Stimulated activated naive CD4-positive, alpha-beta T cell treated with Interleukin-2 at 50 U/mL for 16 hours (primary cell): ENCODE measurements at places on chromosomes 1 and 21.

GRCh38 chr1:200282497-200283122 is 127.2 kb downstream of the ZNF281 start:
- no peak for DNase-seq

GRCh38 chr1:17101261-17101660 is 18.0 kb downstream of the PADI2 start:
- DNase-seq, result no peak

GRCh38 chr1:43530483-43531106 is at the start of gene PTPRF:
TSS of gene PTPRF (plus strand) at chr1:43530883. CDS start at chr1:43545076, 14,193 bp downstream.
- no peak for DNase-seq

DNA sequence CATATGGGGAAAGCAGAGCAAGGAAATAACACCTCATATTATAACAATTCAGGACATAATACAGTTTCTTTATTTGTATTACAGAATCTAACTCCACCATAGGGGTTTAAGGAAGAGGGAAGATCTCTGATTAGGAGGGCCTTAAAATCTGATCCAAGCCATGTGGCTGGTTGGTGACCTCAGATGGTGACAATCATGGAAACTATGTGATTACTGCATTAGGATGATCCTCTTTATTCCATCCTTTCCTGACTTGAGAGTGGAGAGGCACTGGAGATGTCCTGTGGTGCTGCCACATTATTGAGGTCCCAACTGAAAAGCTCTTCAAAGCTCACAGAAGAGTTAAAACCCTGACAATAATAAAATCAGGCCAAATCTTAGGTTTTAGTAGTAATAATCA is 168.1 kb upstream of the BEND5 start:
- no peak for DNase-seq

GRCh38 chr1:236000781-236001180 is 64.1 kb downstream of the NID1 start:
- DNase-seq, result no peak

- DNase-seq, result no peak
These were observed 51.3 kb upstream of the PRELP start for GRCh38 chr1:203424285-203424684.

GRCh38 chr1:225823811-225824261 is 13.9 kb downstream of the EPHX1 start:
- DNase-seq, result no peak

DNA sequence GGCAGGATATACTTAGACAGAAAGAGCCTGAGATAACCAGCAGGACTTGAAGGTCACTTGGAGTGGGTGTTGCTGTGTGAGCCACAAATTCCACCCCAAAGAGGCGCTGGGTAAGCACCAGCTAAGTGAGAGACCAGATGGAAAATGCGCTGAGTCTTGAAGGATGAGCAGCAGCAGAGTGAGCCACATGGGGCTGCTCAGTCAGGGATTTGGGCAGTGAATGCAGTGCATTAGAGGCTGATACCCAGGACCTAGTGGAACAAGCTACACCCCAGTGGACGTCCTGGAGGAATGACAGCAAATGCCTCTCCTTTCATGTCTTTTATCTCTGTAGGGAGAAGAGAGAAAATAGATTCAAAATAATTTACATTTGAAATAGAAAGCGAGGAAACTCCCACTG is 11.3 kb downstream of the GRIK1 start:
- DNase-seq, result no peak

DNA sequence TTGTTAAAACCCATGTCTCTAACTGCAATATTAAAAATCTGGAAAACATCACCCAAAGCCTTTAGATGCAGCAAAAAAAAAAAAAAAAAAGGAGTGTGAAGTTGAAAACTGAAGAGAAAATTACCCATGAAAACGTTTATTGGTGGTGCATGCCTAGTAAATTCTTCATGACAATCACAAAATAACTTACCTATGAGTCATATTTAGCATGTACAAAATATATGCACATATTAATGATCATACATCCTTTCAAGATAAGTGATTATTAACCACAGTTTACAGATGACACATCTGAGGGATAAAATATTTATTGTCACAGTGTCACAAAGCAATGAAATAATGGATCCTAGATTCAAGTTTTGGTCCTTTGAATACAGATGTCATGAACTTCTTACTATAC is 505.2 kb upstream of the NR5A2 start:
- no peak for DNase-seq

- no peak for DNase-seq
These were observed 43.4 kb upstream of the GPR88 start for GRCh38 chr1:100494393-100495084.

DNA sequence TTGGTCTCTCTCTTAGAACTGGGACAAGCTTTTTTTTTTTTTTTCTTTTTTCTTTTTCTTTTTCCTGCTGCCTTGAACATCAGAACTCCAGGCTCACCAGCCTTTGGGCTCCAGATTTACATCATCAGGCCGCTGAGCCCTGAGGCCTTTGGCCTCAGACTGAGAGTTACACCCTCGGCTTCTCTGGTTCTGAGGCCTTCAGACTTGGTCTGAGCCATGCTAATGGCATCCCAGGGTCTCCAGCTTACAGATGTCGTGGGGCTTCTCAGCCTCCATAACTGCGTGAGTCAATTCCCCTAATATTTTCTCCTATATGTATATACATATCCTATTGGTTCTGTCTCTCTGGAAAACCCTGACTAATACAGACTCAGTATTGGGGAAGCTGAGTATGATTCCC is 36.5 kb upstream of the RC3H1 start:
- no peak for DNase-seq

DNA sequence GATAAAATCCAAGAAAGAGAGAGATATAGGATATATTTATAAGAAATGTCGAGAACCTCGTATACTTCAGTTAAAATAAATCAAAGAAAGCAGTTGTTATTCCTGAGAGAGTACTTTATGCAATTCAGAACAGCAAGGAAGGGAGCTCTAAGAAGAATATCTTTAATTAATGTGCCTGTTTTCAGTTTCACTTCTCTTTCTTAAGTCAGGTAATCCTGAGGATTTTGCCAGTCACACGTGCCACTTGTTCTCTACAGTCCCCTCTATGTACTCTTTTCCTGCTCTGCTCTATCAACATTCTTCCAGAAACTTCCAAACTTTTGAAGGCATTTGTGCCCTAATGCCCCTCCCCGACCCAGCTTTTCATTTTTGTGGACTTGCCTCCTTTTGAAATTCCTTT is 211.9 kb downstream of the AKT3 start:
- DNase-seq, result no peak

DNA sequence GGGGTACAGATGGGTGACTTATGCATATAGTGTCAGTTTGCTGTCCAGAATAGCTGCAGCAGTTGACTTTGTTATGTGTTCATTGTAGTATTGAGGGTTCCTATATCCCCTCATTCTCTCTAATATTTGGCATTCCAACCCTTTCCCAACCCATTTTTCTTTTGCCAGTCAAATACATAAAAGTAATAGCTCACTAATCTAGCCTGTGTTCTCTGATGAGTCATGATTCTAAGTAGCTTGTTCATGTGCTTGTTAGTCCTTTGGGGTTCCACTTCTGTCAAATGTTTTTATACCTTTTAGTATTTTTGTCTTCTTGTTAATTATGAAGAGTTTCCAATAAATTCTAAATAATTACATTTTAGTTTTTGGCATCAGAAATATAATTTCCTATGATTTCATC is 99.2 kb upstream of the MROH9 start:
- DNase-seq, result no peak

GRCh38 chr1:15181564-15181963 is 28.0 kb downstream of the TMEM51 start:
- DNase-seq, result no peak

DNA sequence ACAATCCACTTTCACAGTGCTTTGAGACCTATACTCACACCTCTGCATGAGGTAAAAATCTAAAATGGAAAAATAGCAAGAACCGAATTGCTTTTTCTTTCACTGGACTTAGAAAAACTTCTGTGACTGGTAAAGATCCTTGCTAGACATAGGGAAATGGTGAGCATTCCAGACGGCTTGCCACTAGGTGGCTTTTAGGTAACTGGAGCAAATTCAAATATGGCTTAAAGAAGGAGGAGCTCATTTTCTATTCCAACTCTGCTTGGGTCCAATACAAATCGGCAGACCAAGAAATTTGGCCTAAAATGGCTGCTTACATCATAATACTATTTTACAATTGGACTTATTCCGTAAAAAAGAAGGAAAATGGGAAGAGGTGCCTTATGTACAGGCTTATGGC is 977.9 kb downstream of the ADGRL2 start:
- no peak for DNase-seq

GRCh38 chr1:231192620-231193163 is 30.8 kb downstream of the TRIM67 start:
- no peak for DNase-seq

- no peak for DNase-seq
These were observed 46.4 kb downstream of the TOR1AIP2 start for GRCh38 chr1:179831225-179831624.

DNA sequence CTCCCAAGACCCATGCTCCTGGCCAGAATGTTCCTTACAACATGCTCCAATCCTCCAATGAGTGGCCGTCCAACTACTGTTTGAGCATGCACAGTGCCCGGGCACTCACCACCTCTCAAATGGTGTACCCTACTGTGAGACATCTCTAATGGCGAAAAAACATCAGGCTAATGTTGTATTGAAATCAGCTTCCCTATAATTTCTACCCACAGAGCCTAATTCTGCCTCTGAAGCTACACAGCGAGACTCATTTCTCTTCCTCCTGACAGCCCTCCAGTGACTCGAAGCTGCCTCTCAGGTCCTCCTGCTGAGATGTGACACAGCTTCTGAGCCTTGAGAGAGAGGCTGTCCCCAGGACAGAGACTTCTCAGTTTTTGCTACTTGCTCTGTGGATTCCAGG is 130.7 kb downstream of the FAM78B start:
- no peak for DNase-seq

DNA sequence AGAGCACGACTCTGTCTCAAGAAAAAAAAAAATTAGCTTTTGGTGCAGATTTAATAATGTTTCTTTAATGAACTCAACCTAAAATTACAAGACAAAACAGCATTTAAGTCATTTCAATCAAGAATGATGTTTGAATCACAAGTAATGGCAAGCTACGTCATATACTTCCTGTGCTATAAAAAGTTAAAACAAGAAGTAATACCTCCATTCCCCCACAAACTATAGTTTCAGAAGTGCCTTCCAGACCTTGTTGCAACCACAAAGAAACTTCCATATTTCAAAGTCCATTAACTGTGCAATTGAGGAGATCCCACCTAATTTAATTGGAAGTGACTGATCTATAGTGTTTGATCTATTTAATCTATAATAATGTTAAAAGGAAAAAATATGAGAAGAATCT is 15.1 kb downstream of the NRDC start:
- no peak for DNase-seq

- DNase-seq, result no peak
These were observed 13.7 kb downstream of the ACTRT2 start for GRCh38 chr1:3034728-3035562.

DNA sequence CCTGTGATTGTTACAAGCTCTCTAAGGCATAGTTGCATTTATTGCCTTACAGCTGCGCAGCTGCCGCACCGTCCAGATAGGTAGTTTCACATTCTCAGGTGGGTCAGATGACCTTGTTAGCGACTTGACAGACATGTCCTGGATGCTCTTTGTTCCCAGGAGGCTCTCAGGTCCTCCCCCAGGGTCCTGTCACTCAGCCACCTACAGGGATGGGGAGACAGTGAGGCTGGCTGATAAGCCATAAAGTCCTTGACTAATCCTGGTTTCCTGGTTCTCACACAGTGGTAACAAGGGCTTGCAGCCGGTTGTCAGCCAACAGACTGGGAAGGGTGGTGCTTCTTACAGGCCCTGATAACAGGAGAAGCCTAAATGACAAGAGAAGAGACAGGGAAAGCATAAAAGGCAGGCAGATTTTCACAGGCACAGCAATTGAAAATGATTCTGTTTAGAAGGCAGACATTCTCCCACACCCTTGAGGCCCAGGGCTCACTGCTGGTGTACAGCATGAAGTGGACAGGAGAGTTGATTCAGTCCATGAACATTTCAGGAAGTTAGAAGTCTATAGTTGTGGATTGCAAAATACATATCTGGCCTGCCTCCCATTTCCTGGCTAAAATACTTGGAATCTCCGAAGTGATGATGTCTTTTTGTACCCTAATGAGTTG is 2.9 kb downstream of the ARF1 start:
- DNase-seq, result no peak

GRCh38 chr1:235054936-235055335 is 73.7 kb downstream of the TOMM20 start:
- no peak for DNase-seq

GRCh38 chr1:207077470-207078377 is 10.9 kb upstream of the C4BPB start:
- no peak for DNase-seq

DNA sequence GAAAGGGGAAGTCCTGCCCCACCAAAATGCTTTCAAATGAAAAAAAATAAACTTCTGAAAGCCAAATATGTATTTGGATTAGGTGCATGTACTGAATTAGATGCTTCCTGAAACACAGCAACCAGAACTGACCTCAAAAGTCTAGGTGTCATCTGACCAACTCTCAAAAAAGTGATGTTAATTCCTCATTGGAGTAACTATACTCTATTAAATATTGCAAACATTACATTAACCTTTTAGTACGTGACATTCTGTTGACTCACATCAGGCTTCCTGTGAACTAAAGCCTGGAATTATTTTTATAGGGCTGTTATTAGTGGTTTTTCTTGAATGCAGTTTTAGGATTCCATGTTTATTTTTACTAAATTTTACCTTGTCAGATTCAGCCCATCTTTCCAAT is 73.5 kb downstream of the ASTN1 start:
- DNase-seq, result no peak

DNA sequence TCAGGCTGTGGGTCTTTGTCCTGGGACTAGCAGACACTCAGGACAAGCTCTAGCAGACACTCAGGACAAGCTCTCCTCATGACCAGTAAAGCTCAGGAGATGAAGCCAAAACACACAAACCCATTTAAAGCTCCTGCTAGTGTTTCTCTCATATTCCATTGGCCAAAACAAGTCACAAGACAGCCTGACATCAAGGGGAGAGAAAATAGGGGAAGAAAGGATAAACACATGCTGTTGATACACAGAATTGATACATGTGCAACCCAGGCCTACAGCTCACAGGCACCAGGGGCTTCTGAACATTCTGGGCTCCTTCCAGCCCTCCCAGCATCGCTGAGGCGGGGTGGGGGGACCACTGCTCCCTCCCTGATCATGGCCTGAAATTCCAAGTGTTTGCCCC is 35.3 kb downstream of the ATF3 start:
- DNase-seq, result no peak

- DNase-seq, result no peak
These were observed 1.1 kb downstream of the URB1 start for GRCh38 chr21:32391755-32392154.

GRCh38 chr1:169867012-169867675 is 26.6 kb downstream of the SCYL3 start:
- no peak for DNase-seq

GRCh38 chr1:205597691-205598314 is 34.0 kb downstream of the ELK4 start:
- DNase-seq, result no peak

- DNase-seq, result no peak
These were observed 8.9 kb downstream of the LIN28A start for GRCh38 chr1:26419494-26419893.

DNA sequence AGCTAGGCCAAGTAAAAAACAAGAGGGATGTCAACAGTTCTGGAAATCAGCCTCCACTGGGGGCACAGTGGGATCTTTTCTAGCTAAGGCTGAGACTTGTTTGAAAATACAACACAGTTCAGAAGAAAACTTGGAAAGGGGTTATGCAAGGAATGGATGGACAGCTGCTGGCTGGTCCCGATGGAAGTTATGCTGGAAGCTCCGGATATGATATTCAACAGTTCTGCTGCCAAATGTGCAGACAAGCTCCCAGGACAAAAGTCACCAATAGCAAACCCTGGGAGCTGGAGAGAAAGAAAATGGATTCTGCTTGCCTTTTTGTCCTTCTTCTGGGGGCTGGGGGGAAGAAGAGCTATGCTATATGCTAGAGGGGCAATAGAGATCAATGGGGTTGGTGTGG is 14.3 kb downstream of the LMX1A start:
- no peak for DNase-seq
